ENCODE measurements at places on chromosomes 13 and 19.

DNA sequence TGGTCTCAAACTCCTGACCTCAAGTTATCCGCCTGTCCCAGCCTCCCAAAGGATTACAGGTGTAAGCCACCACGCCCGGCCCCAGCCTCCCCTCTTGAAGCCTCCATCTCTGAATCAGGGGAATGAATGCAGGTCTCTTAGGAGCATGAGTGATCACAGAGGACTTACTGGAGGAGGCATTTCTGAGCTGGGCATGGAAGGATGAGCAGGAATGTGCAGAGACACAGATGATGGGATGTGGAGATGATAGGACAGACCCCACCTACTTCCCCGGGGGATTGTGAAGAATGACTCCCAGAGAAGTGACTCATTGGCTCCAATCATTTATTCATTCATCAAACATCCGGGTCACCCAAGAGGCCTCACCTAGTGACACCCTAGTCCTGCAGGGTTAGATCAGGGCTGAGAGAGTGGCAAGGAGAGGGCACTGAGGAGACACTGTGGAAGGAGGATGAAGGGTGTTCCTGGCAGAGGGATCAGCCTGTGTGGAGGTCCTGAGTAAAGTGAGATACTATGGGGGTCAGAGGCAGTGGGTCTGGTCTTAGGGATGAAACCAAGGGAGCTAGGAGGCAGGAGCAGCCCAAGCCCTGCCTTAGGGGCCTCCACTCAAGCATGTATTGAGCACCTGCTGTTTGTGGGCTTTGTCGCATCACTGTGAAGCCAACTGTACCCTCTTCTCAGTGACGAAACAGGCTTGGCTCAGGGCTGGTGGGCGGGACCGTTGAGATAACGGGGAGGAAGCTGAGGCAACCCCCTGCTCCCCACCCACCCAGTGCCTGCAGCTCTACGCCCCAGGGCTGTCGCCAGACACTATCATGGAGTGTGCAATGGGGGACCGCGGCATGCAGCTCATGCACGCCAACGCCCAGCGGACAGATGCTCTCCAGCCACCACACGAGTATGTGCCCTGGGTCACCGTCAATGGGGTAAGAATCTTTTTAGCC lies 3.0 kb downstream of the IFI30 start:
- DNase-seq = no peak

- no peak for DNase-seq
Measured at GRCh38 chr19:54606230-54606629, 12.8 kb downstream of the LILRA1 start.

GRCh38 chr19:52936954-52937325 lies 13.7 kb upstream of the ZNF888 start:
- no peak for DNase-seq

DNA sequence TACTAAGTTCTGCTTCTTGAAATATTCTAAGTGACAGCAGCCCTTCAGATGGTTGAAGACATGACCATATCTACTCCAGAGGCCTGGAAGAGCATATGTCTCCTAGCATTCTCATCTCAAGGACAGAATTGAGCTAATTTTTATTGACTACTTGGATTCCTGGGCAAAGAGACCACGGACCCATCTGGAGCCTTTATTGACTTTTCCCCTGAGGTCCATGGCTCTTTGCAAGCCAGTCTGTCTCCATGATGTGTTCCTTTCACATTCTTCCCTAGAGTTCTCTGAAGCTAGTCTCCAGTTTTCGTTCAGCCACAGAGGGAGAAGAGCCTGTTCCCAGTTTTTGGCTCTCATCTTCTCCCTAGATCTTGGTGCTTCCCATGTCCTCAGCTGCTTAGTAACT lies 202.7 kb downstream of the PCCA start:
- no peak for DNase-seq

DNA sequence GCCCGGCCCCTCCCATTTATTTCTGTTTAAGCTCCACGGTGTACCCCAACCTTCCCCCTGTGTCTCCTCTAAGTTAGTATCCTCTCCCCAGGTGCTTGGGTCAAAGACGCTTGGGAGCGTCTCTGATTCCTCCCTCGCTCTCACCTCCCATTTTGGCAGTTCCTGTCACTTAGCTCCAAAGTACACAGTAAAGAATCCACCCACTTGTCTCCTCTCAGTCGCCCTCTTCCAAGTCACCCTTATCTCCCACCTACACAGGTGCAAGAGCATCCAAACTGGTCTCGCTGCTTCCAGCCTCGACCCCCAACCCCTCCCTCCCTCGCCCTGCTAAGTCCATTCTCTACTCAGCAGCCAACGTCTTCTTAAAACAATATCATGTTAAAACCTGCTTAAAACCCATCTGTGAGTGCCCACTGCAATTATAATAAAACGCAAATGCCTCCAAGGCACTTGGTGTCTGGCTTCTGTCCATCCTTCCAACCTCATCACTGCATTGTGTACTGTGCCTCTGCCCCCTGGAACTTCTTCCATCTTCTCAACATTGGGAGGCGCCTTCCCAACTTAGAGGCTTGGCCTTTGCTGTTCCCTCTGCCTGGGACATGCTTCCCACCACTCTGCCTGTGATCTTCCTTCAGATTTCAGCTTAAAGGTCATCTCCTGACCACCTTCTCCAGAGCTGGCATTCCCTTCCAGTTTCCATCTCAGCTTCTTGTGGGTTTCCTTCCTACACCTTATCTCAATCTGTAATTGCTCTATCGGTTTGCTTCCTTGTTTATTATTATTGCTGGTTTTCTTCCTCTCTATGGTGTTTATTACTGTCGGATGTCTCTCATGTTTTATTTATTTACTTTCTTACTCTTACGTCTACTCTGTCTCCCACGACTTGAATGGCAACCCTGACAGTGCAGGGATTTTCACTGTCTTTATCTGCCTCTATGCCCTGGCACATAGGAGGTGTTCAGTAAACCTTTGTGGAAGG lies 9.5 kb upstream of the KLK14 start:
- no peak for DNase-seq

DNA sequence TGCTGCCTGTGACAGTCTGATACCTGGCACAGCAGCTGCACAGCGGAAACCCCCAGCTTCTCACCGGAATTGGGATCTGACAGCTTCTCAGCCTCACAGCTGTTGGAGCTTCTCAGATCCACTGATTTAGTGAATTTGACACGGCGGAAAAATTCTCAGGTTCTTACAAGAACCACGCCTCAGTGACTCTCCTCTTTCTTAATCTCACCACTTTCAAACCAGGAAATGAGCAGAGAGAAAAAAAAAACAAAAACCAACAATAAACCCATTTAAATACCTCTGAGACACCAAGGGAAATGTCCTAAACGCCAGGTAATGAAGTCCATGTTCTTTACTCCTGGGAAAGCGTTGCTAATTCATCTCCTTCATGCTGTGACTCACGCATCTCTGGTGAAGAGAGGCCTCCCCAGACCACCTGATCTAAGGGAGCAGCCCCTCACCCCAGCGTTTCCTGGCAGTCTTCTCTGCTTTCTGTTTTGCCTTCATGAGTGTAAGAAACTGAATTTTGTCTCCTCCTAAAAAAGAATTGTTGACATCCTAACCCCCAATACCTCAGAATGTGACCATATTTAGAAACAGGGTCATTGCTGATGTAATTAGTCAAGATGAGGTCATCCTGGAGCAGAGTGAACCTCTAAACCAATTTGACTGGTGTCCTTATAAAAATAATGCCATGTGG lies 15.9 kb upstream of the IZUMO2 start:
- no peak for DNase-seq

Data from stimulated activated CD8-positive, alpha-beta memory T cell treated with anti-CD3 and anti-CD28 coated beads, Interleukin-2, amount 100 ng/mL, for 48 hours (primary cell).